ENCODE measurements at places on chromosomes 5 and 9.
A peak's percentile ranks its signal among the peaks of the same experiment; 100 is the strongest.

DNA sequence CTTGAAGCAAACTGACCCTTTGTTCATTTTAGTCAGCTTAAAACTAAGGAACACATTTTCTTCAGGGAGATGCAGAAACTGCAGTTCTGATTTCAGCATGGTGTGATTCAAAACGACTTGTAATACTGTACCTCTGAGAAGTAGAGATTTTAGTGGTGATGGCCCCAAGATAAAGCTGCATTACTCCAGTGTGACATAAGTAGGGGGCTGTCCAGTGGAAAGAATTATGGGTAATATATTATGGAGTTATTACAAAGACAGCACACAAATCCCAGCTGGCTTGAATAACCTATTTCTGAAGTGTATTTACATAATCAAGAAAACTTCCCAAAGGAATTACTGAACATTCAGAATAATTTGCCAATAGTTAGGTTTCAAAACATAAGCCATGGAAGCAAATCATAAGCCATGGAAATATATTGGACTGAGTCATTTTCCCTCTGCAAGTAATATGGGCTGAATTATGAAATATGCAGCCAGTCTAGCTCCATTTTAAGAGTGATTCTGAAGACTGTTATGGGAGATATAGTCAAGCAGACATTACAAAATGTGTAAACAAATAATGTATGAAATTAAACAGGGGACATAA lies 133.7 kb upstream of the FBXL17 start:
- DNase-seq, result no peak
- H3K4me3 ChIP-seq, result no peak overlapping the region
- H3K4me1 ChIP-seq, result no peaks in the 10 kb centered on the region
- H3K27me3 ChIP-seq, result no peaks in the 10 kb centered on the region
- H3K27ac ChIP-seq, result no peak overlapping the region

- no peak overlapping the region for H3K27ac ChIP-seq
- no peaks in the 10 kb centered on the region for H3K4me1 ChIP-seq
- H3K27me3 ChIP-seq, result no peaks in the 10 kb centered on the region
- no peak for DNase-seq
These were observed 62.8 kb downstream of the GOLM1 start for GRCh38 chr9:86036555-86036954.

GRCh38 chr9:27385606-27386322 lies 88.8 kb upstream of the EQTN start:
- H3K27me3 ChIP-seq, result no peaks in the 10 kb centered on the region
- DNase-seq, result no peak
- peaks cover 2% of the 10 kb centered on the region for H3K36me3 ChIP-seq
- no peak overlapping the region for H3K27ac ChIP-seq
- H3K4me3 ChIP-seq, result no peak overlapping the region

GRCh38 chr5:83277953-83278352 lies 193.6 kb upstream of the VCAN start:
- H3K27me3 ChIP-seq, result no peaks in the 10 kb centered on the region
- no peak for DNase-seq
- H3K27ac ChIP-seq, result no peak overlapping the region
- no peak overlapping the region for H3K4me3 ChIP-seq

DNA sequence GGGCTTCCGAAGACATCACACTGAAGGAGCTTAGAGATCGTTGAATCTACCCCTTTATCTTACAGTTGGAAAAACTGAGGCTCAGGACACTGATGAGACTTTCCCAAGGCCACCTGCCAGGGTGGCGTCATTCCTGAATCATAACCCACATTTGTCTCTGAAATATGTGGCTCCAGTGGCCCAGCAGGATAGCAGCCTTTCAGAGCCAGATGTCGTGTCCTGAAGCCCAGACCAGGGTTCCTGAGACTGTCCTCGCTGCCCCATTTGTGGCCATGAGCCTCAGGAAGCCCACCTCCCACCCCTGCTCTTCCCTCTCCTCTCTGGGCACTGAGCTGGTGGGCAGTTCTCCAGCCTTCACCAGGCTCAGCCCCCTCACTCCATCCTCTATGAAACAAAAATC lies 2.4 kb downstream of the HMCN2 start:
- no peak overlapping the region for H3K4me3 ChIP-seq
- peaks cover 92% of the 10 kb centered on the region for H3K27me3 ChIP-seq
- H3K27ac ChIP-seq, result no peak overlapping the region
- H3K4me1 ChIP-seq, result no peaks in the 10 kb centered on the region
- no peaks in the 10 kb centered on the region for H3K36me3 ChIP-seq
- no peak for DNase-seq

DNA sequence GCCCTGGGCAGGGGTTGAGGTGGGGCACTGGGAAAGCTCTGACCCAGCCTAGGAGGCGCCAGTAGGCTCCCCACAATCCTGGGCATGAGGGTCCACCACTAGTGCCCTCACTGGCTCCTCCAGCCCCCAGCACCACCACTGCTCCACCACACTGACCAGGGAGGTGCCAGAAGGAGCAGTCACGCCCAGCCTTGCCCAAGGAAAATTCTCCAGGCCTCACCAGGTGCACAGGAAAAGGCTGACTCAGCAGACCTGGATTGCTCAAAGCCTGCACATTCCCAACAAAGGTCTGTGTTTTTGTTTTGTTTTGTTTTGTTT lies 62.9 kb downstream of the ZNF354C start:
- H3K4me3 ChIP-seq, result no peak overlapping the region
- H3K36me3 ChIP-seq, result no peaks in the 10 kb centered on the region
- no peaks in the 10 kb centered on the region for H3K4me1 ChIP-seq

DNA sequence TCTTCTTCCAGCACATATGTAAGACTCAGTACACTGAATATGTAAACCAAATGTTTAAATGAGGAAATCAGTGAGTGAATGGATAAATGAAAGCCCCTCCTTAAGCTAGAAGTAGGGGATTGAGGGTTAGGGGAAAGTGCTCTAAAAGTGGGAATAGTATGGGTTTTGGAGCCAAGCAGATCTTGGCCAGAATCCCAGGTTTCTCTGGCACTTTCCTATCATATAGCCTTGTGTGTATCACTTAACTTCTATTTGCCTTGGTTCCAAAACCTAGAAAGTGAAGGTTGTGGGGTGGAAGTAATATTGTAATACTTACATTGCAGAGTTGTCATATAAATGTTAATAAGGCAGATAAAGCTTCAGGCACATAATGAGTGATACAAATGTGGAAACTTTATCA lies 45.0 kb upstream of the SV2C start:
- H3K4me3 ChIP-seq, result no peak overlapping the region
- H3K4me1 ChIP-seq, result peaks cover 7% of the 10 kb centered on the region
- H3K27me3 ChIP-seq, result peaks cover 40% of the 10 kb centered on the region
- no peak overlapping the region for H3K27ac ChIP-seq
- H3K36me3 ChIP-seq, result no peaks in the 10 kb centered on the region
- DNase-seq, result no peak

GRCh38 chr5:103908336-103909080 lies 345.9 kb upstream of the NUDT12 start:
- no peaks in the 10 kb centered on the region for H3K27me3 ChIP-seq
- no peak overlapping the region for H3K4me3 ChIP-seq
- peaks cover 4% of the 10 kb centered on the region for H3K36me3 ChIP-seq
- DNase-seq, result no peak

- no peaks in the 10 kb centered on the region for H3K27me3 ChIP-seq
- no peak overlapping the region for H3K27ac ChIP-seq
- H3K4me3 ChIP-seq, result no peak overlapping the region
- no peak for DNase-seq
These were observed 15.4 kb upstream of the PHF2 start for GRCh38 chr9:93560991-93561390.

DNA sequence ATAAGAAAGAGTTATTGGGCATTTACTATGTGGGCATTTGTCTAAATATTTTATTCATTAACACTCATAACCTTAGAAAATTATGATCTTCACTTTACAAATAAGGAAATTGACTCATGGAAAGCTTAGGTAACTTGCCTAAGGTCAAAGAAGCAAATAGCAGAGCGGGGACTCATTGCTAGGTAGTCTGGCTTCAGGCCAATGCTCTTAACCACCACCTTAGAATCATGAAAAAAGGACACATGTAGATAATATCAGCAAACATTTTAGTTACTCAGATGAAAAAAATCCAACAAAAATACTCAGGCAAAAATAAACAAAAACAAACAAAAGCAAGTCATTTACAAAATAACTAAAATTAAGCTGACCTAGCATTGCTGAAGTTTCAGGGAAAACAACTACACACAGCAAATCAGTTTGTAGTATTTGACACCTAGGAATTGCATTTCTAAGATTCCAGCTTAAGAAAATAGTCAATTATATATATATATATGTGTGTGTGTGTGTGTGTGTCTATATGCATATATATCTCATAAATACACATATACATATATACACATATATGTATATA lies 166.0 kb downstream of the HMHB1 start:
- no peak for DNase-seq
- no peaks in the 10 kb centered on the region for H3K27me3 ChIP-seq
- H3K27ac ChIP-seq, result no peak overlapping the region

- no peak for DNase-seq
- peak overlapping the region; percentile 87 for H3K4me3 ChIP-seq
- no peaks in the 10 kb centered on the region for H3K36me3 ChIP-seq
- H3K27me3 ChIP-seq, result peaks cover 31% of the 10 kb centered on the region
- H3K27ac ChIP-seq, result no peak overlapping the region
- peaks cover 7% of the 10 kb centered on the region for H3K4me1 ChIP-seq
These were observed 30.7 kb downstream of the EXOC3 start for GRCh38 chr5:473551-474192.

DNA sequence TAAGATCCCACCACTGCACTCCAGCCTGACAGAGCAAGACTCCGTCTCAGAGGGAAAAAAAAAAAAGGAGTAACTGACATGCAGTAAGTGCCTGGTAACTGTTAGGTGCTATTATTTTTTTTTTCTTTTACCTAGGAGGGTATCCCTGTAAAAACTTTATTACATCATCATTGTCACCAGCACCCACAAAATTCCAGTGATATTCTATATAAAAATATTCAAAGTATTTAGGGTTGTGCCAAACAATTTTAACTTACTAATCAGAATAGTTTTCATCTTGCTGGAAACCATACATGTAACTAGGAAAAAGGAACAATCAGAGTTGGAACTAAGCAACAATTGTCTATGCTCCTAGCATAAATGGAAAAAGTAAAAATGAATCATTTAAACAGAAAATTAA lies 112.4 kb downstream of the SSBP2 start:
- H3K36me3 ChIP-seq, result no peaks in the 10 kb centered on the region
- DNase-seq, result no peak
- no peak overlapping the region for H3K4me3 ChIP-seq
- no peak overlapping the region for H3K27ac ChIP-seq

GRCh38 chr5:9294793-9295465 lies 250.9 kb downstream of the SEMA5A start:
- peaks cover 9% of the 10 kb centered on the region for H3K4me1 ChIP-seq
- no peak overlapping the region for H3K27ac ChIP-seq
- peaks cover 11% of the 10 kb centered on the region for H3K36me3 ChIP-seq
- no peak for DNase-seq

- no peaks in the 10 kb centered on the region for H3K4me1 ChIP-seq
- DNase-seq, result no peak
- H3K36me3 ChIP-seq, result no peaks in the 10 kb centered on the region
- H3K27me3 ChIP-seq, result no peaks in the 10 kb centered on the region
- H3K27ac ChIP-seq, result no peak overlapping the region
These were observed 14.7 kb downstream of the ERP44 start for GRCh38 chr9:100084128-100084453.

DNA sequence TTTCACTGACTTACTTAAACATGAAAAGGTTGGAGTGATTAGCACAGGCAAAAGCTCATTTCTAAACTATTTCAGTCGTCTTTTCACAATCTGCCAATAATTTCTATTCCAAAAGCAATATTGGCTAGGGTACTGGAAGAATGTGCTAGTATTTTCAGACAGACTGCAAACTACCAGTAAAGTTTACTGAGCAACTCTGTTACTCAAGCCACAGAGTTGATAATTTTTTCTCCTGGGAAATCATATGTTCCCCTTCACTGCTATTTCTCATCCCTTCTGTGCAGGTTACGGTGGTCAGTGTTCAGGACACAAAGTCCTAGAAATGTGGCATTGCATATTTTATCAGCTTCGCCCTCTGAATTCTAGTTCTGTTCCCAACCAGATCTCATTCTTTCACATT lies 343.3 kb upstream of the TNC start:
- H3K4me1 ChIP-seq, result no peaks in the 10 kb centered on the region
- H3K27me3 ChIP-seq, result no peaks in the 10 kb centered on the region
- no peak overlapping the region for H3K4me3 ChIP-seq
- H3K36me3 ChIP-seq, result no peaks in the 10 kb centered on the region
- no peak for DNase-seq

DNA sequence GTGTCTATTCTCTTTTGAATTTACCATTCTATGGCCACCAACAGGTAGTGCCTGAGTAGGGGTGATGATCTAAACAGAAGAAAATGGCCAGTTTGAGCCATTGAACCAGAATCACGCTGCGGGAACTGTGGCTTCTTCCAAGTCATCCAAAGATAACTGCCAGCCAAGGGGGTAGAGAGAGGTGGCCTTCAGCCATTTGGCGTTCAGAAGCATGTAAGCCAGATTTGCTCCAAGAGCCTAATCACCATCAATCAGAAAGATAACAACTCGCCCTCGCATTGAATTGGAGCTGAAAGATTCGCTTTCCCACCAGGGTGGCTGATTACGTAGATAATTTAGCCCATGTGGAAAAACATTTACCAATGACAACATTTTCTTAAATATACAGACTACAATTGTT lies 1302.7 kb upstream of the DMAC1 start:
- H3K36me3 ChIP-seq, result no peaks in the 10 kb centered on the region
- H3K4me1 ChIP-seq, result no peaks in the 10 kb centered on the region
- H3K4me3 ChIP-seq, result no peak overlapping the region
- no peak for DNase-seq

DNA sequence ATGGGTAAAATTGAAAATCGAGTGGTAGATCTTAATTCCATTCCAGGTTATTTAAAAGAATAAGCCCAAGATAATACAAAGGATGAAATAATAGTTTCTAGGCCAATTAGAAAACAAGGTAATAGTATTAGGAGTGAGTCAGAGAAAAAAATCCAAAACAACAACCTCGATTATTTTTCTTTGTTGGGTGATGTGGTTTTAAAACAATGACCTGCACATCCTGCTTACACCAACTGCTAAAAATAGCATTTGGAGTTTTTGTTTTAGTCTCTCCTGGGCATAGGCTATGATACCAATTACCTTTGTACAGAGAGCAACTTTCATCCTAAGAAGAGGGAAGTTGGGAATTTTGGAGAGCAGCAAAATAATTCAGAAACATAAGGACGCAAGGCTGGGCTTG lies 101.7 kb upstream of the MYO10 start:
- DNase-seq, result no peak
- H3K27ac ChIP-seq, result no peak overlapping the region
- H3K4me3 ChIP-seq, result no peak overlapping the region
- peaks cover 8% of the 10 kb centered on the region for H3K4me1 ChIP-seq
- no peaks in the 10 kb centered on the region for H3K27me3 ChIP-seq

- no peak overlapping the region for H3K4me3 ChIP-seq
- H3K27me3 ChIP-seq, result no peaks in the 10 kb centered on the region
- DNase-seq, result no peak
- H3K4me1 ChIP-seq, result peaks cover 26% of the 10 kb centered on the region
These were observed 38.4 kb downstream of the NACC2 start for GRCh38 chr9:136056546-136057235.

GRCh38 chr5:7816535-7816901 lies 34.4 kb downstream of the CFAP90 start:
- no peak overlapping the region for H3K27ac ChIP-seq
- no peak for DNase-seq
- H3K4me3 ChIP-seq, result no peak overlapping the region
